ENCODE measurements at places on chromosomes 16 and 17.

DNA sequence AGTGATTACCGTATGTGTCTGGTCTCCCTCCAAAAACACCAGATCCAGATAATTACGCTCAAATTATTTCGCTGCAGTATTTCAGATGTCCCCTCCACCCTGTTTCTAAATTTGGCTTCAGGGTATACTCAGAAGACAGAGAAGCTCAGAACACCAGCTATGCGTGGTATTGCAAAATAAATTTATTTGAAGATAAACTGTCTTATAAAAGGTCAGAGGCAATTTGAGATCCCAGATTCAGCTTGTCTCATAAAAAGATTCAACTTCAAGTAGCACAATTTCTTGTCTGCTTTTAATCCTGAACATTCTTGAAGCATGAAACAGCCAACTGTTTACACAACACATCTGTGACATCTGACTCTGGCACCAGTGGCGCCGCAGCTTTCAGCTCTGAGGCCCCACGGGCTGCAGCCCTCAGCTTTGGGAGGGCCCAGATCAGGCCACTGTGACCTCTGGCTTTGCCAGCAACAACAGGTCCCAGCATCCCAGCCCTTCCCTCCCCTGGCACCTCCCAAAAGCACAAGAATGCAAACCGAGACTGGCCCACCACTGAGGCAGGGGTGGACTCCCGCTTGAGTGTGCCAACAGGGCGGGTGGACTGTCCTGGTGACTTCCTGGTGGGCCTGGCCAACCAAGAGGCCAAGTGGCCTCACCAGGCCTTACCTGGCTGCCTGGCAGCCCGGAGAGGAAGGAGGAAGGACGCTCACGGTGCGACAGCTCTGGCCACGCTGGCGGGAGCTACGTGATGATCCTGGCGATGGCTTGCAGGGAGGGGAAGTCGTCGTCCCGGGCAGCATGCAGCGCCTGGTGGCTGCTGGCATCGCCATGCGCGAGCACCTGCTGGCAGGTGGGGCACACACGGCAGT, 8.0 kb downstream of the SYNGR3 start:
- DNase-seq = no peak

GRCh38 chr17:2155573-2155972, 100.7 kb downstream of the HIC1 start:
- DNase-seq = no peak

- DNase-seq = no peak
Measured at GRCh38 chr16:4743226-4743878, 9.0 kb downstream of the DNAAF8 start.

DNA sequence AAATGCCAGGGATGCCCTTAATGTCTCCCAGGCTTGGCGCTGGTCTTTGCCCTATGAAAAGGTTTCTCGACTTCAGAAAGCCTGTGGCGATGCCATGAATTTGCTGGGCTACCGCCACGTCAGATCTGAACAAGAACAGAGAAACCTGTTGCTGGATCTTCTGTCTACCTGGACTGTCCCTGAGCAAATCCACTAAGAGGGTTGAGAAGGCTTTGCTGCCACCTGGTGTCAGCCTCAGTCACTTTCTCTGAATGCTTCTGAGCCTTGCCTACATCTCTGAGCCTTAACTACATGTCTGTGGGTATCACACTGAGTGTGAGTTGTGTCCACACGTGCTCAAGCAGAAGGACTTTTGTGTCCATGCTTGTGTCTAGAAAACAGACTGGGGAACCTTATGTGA, 11.4 kb downstream of the CHST4 start:
- peak; percentile 59 for DNase-seq

DNA sequence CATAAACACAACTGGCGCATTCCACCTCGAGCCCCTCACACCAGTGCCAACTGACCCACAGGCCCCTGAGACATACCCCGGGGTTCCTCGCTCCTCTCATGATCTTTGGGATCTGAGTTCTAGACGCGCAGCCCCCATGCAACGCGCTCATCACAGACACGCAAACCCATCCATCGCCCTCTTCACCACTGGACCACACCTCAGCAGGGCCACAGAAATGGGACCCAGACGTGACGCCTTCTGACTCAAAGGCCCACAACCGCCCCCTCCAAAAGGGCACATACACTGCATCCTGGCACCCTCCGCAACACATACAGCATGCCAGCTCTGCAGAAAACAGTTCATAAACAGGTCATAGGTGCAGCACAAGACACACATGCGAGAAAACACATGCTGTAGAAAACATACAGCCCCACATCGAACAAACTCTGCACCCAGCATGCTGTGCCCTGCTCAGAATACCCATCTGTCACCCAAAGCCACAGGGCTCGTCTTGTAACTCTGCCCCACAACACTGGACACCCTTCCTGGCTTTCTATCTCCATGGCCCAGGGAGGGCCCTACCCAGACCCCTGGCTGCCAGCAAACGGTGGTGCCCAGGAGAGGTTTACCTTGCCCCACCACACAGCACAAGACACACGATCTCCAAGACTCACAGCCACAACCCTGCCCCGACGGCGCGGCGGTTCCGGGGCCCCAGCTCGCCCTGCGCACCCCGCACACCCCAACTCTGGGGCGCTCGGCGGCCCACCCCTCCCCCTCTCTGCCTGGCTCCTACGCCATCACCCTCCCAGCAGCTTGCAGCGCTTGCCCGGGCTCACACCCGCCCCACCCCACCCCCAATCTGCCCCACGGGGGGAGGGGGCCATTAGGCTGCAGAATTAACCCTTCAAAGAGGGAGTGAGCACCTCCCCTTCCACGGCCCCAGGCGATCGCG, 887 bp downstream of the ZBTB4 start:
- DNase-seq = no peak

- no peak for DNase-seq
Measured at GRCh38 chr16:83301971-83302370, 505.8 kb upstream of the HSBP1 start.

DNA sequence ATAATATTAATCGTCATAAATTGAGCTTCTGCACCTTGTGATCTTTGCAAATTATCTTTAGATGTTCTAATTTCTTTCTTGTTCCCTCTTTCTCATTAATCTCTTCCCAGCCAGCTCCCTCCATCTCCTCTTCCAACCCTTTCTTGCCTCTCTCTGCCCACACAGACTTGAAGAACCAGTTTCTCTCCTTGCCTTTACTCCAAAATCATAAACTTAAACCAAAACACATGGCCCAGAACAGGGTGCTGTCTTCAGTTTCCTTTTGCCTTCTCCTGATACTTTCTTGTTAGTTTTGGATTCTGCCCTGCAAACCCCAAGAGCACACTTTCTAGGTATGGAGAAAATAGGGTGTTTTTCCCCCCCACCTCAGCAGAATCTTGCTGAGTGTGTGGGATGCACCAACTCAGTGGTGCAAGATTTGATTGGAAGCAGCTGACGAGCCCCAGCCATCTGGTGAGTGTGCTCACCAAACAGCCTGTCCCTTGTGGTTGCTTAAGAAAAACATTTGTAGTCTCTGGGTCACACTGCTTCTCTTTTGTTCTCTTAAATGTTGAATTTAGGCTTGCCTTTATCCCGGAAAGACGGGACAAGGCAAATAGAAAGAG, 175.8 kb upstream of the MAF start:
- no peak for DNase-seq

GRCh38 chr17:14067347-14067746, 2.0 kb upstream of the COX10 start:
- no peak for DNase-seq

GRCh38 chr17:72692676-72693075, 399.8 kb downstream of the SLC39A11 start:
- DNase-seq = no peak

- no peak for DNase-seq
Measured at GRCh38 chr17:75109046-75109406, 743 bp upstream of the ARMC7 start.

DNA sequence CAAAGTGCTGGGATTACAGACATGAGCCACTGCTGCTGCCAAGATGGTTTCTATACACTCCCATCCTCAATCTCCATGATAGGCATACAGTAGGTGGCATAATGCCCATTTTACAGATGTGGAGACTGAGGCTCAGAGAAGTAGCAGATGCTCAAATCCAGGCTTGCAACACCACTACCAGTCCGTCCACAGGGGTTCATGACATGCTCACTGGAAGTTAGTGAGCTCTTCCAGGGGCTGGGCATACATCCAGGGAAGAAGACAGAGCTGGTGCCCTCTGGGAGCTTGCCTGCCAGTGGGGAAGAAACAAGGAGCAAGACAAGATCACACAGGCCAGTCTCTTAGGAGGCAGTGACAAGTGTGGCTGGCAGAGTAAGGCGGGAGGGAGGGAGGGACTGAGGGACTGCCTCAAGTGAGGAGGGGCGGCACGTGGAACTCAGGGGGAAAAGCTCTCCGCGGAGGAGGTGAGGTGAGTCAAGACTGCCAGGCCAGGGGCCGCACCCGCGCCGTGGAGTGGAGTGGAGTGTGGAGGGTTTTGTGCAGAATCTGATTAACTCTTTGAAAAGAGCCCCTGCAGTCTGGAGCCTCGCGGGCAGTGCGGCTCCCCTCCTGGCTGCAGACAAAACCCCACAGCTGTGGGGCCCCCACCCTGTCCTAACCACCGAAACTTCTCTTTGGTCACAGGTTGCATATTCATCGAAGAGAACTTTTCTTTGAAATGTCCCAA, 27.9 kb downstream of the SREBF1 start:
- no peak for DNase-seq

DNA sequence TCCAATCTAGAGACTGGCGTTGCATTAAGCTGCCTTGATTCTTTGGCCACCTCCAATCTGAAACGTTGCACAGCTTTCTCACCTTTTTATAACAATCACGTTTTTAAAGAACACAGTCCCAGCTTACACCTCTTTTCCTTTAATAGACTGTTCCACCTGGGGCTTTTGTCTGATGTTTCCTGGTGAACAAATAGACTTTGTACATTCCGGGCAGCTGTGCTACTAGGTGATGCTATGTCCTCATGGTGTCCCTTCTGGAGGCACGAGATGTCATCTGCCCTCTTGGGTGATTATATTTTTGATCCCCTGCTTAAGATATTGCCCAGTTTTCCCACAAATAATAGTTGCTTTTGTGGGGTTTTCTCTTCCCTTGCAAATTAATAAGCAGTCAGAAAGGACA, 225.5 kb downstream of the SOX9 start:
- DNase-seq = no peak

DNA sequence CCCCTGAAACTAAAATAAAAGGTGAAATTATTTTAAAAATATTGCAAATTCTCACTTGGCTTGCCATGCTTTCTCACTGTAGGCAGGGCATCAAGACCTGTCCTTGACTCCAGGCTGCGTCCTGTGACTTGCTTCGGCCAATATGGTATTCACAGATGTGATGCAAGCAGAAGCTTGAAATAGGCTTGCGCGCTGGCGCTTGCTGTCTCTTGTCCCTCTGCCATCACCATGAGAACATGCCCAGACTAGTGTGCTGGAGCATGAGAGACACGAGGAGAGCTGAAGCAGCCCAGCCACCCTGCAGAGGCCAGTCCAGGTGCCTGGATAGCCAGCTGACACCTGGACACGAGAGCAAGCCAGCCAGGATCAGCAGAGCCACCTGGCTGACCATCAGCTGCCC, 21.8 kb upstream of the ZKSCAN2 start:
- DNase-seq = no peak

DNA sequence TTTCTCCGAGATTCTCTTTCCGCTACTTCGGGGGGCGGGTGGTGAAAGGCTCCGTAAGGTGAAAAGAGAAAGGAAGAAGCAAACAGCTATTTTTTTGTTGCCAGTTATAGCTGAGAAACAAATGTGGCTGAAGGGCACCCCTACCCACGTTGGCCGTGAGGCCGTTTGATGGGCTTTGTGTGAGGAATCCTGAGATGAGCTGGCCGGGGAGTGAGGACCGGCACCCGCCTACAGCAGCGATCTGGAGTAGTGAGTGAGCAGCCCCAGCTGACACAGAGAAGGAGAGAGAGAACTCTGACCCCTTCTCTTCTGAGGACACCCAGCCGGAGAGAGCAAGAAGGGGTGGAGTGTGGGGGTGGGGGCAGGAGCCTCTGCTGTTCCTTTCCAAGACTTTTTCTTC, 5.6 kb downstream of the JPH3 start:
- no peak for DNase-seq

- no peak for DNase-seq
Measured at GRCh38 chr16:2365397-2366294, 25.1 kb upstream of the ABCA3 start.

GRCh38 chr17:35879773-35880654, at the start of gene CCL5:
CCL5 (minus strand) TSS chr17:35880360.
- DNase-seq = no peak
